ENCODE measurements at places on chromosomes 4 and X.

- DNase-seq = no peak
Measured at GRCh38 chrX:41677183-41678060, 11.4 kb upstream of the GPR34 start.

- no peak for DNase-seq
Measured at GRCh38 chr4:107210450-107211239, 174.5 kb upstream of the DKK2 start.

DNA sequence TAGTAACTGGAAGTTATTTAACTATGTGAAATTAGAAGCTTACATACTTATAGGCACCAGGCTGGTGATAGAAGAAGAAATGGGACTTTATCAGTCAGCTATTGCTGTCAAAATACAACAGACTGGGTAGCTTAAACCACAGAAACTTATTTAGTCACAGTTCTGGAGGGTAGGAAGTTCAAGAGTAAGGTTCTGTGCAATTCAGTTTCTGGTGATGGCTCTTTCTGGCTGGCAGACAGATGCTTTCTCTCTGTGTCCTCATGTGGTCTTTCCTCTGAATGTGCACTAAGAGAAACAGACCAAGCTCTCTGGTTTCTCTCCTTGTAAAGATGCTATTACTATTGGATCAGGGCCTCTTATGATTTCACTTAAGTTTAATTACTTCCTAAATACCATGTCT lies 92.1 kb upstream of the ANKRD50 start:
- DNase-seq = no peak

DNA sequence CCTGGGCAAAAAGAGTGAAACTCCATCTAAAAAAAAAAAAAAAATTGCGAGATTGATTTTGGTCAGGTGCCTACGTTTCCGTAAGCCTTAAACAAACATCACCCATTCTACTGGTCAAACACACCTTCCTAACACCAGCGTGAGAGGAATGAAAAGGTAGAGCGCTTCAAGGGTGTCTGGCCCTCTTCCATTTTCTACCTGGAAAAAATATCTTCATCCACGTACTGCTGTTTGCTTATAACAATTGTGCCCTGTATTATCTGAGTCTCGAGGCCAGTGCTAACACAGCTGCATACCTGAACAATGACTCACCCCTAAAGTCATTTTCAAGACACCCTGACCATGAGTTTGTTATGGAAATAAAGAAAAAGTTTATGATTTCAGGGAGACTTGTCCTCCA lies 13.9 kb downstream of the TMSB4X start:
- DNase-seq = no peak

DNA sequence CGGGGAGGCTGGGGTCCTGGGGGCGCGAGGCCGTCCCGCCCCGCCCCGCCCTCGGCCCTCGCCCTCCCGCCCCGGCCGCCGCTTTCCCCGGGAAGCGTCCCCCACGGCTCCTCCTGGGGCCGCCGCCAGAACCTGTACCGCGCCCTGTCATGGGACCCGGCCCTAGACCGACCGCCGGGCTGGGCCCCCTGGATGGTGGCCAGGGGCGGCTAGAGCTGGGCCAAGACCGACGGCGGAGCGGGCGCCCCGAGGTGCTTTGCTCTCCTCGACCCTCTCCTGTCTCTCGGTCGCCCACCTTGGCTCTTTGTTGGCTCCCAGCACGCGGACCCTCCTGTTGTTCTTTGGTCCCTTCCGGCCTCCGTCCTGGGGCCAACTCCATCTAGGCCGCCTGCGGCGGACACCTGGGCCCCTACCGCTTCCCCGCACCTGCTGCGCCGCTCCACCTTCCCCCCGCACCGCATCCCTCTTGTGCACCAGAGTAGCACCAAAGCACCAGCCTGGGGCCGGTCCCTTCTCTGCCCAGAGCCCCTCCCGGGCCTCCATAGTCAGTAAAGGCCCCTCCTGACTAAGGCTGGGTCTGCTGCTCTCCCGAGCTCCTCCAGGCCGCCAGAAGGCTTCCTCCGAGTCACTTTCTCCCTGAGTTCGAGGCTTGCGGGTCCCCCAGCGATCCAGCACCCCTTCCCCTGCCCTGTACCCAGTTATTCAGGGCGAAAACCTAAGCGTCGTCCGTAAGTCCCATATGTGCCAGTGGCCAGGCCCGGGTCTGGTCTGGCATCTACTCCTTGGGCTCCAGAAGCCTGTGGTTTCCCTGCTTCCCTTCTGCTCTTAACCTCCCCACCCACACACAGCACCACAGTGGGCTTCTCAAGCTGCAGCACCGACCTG lies 587 bp downstream of the TACC3 start:
- no peak for DNase-seq

DNA sequence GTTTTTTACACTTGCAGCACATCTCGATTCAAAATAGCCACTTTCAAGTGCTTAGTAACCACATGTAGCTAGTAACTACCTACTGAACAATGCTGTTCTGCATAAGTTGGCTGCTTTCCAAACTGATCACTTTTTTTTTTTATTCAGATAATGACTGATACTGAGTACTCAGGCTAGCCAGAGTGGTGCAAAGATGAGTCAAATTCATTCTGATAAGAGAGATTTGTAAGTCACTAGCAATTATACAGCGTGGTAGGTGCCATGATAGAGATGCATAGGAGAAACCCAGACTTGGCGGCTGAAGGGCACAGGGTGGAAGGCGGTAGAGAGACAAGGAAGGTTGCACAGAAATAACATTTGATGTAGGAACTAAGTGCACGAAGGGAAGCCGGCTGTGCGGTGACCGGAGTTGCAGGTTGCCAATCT lies 357 bp upstream of the IGBP1 start:
- no peak for DNase-seq

DNA sequence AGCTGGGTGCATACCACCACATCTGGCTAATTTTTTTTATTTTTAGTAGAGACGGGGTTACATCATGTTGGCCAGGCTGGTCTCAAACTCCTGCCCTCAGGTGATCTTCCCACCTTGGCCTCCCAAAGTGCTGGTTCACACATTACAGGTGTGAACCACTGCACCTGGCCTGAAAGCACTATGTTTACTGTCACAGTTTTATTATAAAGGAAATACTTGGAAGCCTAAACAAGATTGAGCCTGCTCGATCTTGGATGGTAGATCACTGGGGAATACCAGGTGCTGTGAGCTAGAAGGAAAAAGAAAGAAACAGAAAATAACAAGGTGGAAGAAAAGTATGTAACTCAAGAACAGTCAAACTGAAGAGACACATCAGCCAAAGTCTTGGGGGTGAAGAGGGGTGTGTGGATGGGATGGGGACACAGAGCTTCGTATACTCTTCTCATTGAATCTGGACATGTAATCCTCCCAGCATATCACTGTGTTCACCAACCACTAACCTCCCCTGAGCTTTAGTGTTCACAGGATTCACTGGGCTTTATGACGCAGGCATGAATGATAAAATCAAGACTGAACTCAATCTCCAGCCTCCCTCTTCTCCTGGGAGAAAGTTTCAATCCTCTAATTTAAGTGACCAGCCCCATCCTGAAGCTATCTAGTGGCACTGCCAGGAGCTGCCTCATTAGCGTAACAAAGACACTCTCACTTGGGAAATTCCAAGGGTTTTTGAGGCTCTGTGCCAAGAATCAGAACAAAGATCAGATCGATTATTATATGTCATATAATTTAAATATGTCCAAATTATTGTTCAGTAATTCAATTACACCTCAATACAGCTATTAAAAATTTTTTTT lies 40.9 kb downstream of the PDS5A start:
- no peak for DNase-seq

DNA sequence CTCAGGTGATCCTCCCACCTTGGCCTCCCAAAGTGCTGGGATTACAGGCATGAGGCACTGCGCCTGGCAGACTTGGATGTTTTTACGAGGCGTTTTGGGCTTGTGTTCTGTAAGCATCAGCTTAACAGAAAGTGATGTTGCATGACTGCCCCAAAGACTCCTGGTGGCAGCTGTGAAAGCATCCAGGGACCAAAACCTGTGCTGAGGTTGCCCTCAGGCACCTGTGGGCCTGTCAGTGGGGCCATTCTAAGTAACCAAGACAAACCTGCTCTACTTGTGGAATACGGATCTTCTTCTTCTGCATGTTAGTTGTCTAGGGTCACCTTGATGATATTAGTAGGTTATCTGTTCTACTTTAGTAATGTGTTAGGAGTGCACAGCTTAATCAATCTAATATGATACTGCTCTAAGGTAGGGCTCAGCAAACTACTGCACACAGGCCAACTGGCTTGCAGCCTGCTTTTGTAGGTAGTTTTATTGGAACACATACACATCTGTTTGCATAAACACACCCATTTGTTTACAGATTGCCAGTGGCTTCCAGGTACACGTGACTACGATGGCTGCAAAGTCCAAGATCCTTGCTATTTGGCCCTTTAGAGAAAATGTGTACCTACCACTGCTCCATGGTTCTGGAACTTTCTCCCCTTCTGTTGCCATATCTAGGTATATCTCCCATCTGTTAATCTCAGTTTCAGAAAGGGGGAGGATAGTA lies 136.7 kb downstream of the GPR143 start:
- no peak for DNase-seq

GRCh38 chrX:110509755-110510532 lies 151.3 kb downstream of the RTL9 start:
- no peak for DNase-seq

DNA sequence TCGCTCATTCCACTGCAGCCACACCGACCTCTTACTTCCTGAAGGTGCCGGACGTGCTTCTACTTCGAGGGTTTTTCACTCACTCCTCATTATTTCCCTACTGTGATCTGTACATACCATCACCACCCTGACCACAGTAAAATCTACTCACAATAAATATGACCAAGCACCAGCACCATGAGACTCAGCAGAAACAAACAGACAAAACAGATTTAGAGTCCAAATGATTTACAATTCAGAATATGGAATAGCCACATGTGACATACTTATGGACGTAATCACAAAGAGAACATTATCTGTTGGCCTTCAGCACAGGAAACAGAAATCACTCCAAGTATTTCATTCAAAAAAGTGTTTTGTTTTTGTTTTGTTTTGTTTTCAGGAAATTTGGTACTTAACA lies 16.1 kb upstream of the KLB start:
- no peak for DNase-seq

GRCh38 chr4:113026556-113026955 lies 22.9 kb upstream of the ANK2 start:
- DNase-seq = no peak

- DNase-seq = no peak
Measured at GRCh38 chr4:15653420-15653819, 1.7 kb downstream of the FBXL5 start.

DNA sequence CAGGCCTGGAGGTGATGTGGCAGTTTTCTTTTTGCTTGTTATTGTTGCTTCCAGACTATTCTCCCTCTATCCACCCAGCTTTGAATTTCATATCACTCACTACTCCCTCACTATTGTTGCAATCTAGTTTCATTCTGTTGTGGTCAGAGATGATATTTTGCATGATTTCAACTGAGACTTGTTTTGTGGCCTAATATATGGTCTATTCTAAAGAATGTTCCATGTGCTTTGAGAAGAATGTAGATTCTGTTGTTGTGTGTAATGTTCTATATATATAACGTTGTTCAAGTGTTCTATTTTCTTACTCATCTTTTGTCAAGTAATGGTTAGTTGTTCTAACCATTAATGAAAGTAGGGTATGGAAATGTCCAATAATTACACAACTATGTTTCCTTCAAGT lies 59.0 kb downstream of the THOC2 start:
- no peak for DNase-seq

GRCh38 chr4:149370785-149371420 lies 444.7 kb downstream of the IQCM start:
- no peak for DNase-seq

- no peak for DNase-seq
Measured at GRCh38 chr4:184934961-184935360, 83.3 kb upstream of the HELT start.

DNA sequence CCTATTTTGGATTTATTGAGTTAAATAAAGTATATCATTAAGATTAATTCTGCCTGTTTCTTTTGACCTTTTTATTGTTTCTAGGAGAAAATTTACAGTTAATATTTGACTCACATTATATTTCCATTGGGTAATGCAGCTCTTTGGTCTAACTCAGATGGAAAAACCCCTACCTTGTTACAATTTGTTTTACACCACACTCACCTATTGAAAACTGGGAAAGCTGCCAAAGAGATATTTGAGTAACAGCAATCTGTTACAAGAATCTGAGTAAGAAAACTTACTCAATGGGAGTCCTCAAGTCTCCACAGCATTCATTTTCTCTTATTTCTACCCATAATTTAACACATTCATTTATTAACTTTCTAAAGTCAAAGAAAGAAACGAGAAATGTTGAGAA lies 108.0 kb upstream of the TLL1 start:
- DNase-seq = no peak

DNA sequence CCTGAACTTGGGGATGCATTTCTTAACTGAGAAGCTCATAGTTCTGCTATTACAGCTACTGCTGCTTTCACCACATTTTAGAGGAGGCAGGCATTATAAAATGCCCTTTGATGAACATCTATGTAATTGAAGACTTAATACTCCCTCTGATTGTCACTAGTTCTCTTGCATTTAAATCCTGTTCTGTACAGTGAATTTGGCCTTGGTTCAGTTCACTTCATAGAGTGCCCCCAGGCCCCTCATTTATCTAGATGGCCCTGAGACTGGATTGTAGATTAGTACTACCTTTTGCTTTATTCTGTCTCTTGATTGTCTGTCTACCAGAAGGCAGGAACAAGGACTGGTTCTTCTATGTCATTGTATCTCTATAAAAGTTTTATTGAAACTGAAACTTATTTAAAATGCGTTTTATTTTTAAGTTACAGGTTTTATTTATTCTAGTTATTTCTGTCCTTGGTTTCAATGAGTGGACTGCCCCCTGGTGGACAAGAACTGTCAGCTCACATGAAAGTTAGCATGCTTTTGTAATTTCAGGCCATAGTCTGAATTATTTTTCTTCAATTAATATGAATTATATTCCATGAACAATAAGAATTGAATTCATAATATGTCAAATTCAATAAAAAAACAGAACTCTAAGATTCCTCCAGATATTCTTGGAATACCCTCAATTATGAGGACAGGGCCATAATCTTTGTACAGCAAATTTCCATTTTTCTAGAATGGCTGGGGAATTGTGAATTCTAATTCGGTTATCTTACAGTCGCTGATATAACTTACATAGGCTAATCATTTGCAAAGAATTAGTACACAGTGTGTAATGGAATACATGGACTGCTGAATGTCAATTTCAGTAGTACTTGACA lies 47.2 kb upstream of the TMEM33 start:
- DNase-seq = peak; percentile 29

GRCh38 chr4:29853833-29854232 lies 866.3 kb upstream of the PCDH7 start:
- no peak for DNase-seq

DNA sequence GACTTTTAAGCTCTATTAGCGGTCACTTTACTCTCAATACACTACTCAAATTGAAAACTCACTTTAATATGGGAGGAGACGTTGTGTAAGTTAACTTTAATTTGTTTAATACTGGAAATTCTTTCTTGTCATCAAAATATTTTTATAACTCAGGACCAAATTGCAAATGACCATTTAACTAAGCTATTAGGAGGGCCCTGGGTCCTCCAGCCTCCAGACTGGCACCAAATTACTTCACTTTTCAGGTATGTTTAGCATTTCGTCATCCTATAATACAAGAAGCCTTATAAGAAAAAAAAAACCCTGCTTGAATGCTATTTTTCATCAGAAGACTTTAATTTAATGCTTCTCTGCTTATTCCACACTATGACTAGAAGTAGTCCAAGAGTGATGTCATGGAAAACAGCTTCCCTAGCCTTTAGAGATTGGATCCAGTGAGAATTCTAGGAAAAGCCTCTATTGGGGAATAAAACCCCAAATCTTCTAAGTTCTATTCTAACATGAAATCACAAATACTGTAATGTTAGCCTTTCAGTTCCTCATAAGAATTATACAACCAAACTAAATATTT lies 6.6 kb downstream of the KLHL15 start:
- DNase-seq = no peak

GRCh38 chrX:10177601-10178000 lies 20.8 kb downstream of the CLCN4 start:
- DNase-seq = no peak
